ENCODE measurements at places on chromosomes 6 and 20.
A peak's percentile ranks its signal among the peaks of the same experiment; 100 is the strongest.

DNA sequence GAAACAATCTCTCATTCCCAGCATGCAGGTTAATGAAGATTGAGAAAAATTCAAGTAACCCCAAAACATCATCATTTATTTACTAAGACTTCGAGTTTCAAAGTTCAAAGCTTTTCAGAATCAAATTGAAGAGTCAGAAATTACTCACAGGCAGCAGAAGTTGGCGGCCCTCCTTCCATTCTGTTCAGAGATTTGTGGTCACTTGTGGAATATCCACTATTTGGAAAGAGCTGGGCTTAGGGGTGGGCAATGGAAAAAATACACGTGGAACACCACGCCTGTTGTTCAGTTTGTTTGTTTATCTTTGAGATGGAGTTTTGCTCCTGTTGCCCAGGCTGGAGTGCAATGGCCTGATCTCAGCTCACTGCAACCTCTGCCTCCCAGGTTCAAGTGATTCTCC is 108.6 kb upstream of the NAA20 start:
- DNase-seq, result no peak

GRCh38 chr6:45445364-45445748 is 67.6 kb upstream of the SUPT3H start:
- DNase-seq, result peak; percentile 5

DNA sequence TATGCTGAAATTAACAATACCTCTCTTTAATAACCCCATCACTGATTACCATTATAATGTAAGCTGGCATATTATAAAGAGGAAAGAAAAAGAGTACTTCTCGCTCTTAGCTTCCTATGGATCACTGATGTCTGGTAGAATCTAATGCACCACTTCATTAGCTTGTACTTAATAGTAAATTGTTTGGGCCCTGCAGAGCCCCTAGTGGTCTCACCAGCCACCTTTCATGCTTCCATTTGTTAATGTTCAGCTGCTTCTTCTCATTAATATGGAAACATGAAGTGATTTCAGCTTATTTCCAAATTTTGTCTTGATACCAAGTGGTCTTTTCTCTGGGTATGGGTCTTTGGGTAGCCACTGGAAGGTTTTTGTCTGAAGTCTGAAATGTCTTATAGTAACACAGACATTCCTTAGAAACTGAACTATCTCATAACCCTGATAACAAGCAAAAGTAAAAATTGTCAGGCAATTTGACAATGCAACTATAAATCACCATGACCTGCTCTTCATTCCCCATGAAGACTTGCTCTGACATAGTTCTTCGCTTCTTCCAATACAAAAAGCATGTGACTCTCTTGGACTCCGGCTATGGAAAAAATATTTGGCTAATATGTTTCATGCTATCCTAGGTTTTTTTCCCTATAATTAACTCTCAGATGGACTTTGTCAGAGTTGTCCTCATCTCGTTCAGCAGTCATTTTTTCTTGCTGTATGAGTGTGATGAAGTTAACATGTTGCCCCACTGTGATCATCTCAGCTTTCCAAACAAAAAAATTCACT is 395.8 kb upstream of the MARCKS start:
- no peak for DNase-seq

DNA sequence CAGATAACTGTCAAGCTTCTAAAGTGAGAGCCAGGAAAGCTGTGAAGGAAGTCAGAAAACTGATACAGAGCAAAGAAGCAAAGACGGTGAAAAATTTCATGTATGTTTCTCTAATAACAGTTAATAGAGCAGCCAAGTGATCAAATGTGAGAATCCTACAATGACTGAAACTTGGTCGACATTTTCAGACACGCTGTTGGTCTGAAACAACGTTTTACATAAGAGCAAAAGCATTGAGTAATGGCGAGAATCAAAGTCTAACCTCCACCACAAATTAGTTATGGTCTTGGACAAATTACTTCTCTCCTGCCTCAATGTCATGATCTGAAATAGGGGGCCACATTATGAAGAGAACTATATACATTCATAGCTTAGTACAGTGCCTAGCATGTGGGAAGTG is 3.3 kb downstream of the MKKS start:
- no peak for DNase-seq

GRCh38 chr20:3794701-3795420 is 1.2 kb upstream of the CDC25B start:
- DNase-seq, result no peak

- DNase-seq, result no peak
Observed at GRCh38 chr6:23435126-23435525, 690.9 kb upstream of the NRSN1 start.

- no peak for DNase-seq
Observed at GRCh38 chr6:53691667-53692133, 26.1 kb upstream of the KLHL31 start.

DNA sequence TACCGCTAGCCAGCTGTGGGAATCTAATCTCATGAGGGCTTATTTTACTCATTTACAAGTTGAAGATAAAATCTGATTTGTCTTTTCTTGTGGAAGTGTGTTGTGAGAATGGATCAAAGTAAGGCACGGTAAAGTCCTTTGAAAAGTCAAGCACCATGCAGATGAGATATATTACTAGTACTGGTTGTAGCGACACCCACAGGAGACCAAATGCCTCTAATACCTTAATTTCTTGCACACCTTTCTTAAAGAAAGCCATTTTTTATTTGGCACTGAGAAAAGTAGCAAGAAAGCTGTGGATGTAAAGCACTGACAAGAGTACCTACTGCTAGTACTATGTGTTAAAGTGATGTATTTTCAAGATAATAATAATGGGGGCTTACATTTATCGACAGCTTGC is 191.0 kb upstream of the MMS22L start:
- no peak for DNase-seq

- no peak for DNase-seq
Observed at GRCh38 chr6:4599924-4600323, 176.3 kb upstream of the CDYL start.

- no peak for DNase-seq
Observed at GRCh38 chr20:10322073-10323012, 103.7 kb downstream of the SNAP25 start.

GRCh38 chr6:154686162-154686561 is 47.1 kb upstream of the SCAF8 start:
- no peak for DNase-seq

- DNase-seq, result no peak
Observed at GRCh38 chr20:56943946-56944945, 315.1 kb downstream of the TFAP2C start.

DNA sequence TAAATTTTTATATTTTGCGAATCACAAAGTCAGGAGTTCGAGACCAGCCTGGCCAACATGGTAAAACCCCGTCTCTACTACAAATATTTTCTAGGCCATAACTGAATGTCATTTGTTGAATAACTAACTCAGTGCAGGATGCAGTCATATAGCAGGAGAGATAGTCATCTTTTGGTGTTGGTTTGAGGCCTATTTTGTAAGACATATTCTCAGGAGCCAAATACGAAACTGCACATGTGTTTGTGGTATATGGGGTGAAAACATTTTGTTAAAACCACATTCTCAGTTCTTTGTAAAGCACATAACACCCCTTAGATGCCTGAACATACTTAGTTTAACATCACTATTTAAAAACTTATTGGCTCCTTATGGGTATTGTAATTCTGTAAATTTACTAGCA is 4.7 kb upstream of the ENPP5 start:
- no peak for DNase-seq

DNA sequence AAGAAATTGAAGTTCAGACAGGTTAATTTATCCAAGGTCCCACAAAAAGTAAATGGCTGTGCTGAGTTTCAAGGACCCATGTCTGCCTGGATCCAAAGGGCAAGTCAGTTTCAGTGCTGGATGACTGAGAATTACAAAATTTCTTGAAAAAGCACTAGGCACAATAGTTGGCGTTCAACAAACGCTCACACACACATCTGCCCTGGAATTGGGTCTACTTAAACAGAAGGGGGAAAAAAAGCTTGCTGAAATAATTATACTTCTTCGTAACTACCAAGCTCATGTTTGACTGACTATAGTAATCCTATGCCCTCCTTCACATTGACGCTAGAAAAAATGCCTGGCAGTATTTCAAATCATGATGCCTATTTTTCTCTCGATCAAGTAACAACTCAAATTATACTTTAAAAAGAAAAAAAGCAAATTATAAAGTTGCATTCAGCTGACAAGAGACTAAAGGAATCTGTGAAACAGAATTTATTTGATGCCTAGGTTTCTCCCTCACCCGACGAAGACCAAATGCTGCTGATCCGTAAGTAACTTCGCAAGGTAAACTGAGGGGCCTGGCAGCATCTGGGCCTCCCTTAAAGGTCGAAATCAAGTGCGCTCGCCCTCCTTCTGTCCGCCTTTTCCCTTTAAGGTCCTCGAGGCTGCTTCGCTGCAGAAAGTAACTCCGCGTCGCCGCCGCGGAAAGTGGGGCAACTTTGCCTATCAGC is 650 bp upstream of the CD2AP start:
- no peak for DNase-seq

DNA sequence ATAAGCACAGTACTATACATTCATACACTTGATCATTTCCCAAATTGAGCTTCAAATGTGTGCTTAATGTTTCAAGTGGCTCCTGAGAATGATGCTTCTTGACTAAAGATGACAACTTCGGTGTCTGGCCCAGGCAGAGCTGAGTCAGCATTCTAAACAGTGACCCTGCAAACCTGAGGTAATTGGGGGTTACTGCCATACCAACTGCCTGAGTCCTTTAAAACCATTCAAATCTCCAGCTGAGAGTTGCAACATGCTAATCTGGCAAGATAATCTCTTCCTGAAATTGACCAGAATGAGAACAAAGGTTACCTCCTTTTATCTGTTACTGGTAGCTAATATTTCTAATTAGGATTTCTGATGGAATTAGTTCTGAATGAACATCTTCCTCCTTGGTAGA is 8.2 kb downstream of the BACH2 start:
- peak; percentile 32 for DNase-seq

- DNase-seq, result no peak
Observed at GRCh38 chr6:113894712-113895674, 37.8 kb downstream of the MARCKS start.

DNA sequence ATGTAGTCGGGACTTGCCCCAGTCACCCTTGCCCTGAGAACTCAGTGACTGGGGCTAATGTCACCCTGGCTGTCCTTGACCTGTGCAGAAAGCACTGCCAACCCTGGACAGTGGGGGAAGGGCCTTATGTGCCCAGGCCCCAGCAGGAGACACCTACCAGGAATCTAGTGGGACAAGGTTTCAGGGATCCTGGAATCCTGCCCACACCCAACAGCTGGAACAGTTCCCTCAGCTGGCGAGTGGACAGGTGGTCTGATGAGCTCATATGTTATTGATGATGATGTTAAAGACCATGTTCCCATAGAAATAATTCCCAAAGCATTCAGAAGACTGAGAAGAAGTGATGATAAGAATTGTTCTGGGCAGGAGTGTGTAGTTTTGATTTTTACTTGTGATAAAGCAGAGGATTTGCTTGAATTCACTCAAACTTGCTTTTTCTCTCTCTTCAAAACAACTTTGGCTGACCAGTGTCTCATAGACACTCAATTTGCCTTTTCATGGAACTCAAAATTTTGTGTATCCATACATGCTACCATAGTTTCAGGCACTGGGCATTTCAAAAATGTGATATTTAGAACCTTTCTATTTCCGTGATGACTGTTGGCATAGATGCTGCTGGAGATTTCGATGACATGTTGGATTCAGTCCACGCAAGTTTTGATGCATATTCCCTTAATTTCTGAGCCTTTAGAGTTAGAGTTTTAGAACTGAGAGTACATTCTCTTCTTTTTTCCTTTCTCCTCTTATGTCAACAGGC is 79.3 kb downstream of the SLC22A3 start:
- DNase-seq, result no peak

GRCh38 chr6:39958947-39959346 is 24.7 kb upstream of the MOCS1 start:
- no peak for DNase-seq

DNA sequence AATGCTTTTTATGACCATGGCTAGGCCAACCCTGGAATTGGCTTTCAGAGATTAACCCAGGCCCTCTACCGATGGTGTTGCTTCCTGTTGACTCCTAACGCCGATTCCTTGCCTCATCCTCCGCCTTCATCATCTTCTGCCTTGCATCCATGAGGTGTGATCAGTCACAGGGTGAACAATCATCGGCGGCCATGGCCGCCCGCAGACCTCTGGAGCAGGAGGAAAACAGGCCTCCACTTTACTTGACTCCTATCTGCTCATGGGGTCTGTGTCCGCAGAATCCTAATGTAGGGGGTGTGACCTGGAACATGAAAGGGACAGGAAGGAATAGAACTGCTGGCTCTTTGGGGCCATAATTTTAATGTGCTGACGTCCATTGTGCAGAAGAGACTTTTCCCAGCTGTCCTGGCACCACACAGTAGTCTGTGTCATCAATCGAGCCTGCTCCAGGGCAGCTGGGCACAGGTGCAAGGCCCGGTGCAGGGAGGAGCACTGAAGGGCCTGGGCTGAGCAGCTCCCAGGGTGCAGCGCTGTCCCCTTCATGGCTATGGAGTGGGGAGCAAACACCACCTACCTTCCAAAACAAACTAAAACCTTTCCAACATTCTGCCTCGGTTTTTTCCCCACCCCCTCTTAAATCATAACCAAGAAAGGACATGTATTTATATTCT is 8.0 kb downstream of the SLC22A3 start:
- DNase-seq, result no peak

- DNase-seq, result peak; percentile 13
Observed at GRCh38 chr6:148445620-148446019, 103.0 kb downstream of the SASH1 start.

DNA sequence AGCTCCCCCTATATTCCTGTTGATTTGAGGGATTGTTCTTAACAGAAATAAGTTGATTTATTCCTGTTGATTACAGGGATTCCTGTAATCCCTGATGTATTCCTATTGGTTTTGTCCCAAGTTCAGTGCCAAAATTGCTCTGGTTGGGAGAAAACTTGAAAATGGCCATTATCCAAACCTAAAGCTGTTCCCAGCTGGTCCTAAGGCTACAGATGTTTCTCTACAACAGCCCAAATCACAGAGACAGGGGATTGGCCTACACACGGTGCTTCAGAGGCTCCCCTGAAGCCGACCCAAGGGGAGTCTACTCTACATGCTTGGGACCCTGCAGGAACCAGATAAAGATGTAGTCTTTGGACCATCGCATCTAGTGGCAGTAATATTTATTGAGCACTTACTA is 99.0 kb upstream of the AKAP12 start:
- no peak for DNase-seq

DNA sequence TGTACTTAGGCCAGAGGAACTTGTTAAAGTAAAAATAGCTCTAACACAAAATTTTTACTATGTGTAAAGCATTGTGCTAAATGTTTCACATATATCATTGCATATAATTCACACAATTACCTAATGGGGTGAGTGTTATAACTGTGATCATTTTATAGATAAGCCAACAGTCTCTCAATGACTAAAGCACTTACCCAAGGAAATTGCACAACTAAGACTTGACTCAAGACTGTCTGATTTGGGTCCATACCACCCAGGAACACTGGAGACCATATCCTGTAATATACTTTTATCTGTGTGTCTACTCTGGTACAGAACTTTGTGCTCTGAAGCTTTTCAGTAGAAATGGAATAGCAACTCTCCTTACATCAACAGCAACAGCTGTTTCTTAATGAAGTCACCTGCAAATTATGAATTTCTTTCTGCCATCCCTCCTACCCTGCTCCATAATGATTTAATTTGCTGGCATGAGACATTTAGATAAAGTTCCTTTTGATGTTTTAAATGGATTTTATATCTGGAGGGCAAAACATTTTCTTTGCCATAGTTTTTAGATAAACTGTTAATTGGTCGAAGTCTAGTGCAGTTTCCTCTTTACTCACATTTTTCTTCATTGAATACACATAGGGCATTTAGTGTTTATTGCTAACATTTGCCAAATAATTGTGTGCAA is 47.5 kb downstream of the TSPYL4 start:
- DNase-seq, result no peak
